ENCODE measurements at places on chromosomes 2 and 18.

DNA sequence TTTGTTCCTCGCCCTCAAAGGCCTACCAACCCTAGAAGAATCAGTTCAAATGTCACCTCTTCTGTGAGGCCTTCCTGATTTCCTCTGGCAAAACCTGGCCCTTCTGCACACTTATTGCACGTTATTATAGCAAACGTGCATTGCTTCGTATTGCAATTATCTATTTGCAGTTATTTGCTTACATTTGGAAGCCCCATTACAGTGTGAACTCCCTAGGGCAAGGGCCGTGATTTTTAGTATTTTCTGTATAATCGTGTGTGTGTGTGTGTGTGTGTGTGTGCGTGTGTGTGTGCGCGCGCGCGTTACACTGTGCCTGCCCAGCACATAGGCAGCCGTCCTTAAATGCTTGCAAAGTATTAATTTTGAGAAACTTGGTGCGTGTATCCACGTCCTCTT is 460 bp upstream of the SEMA4F start:
- no peak for DNase-seq

DNA sequence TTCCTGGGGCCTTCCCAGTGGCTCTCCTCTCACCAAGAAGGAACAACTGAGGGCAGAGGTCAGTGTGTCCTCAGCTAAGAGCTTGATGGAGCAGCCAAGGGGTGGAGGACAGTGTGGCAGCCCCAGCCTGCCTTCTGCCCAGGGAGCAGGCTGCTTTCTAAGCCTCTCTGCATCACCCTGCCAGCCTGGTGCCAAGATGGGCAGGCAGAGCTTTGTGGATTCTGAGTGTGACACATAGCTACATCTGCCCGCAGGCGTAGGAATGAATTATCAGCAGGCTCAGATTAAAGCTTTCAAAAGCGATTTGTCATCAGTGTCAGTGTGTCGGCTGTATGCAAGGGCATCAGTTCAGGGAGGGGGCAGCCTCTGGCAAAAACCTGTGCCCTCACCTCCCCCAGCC is 8.7 kb downstream of the MAL start:
- DNase-seq = no peak

DNA sequence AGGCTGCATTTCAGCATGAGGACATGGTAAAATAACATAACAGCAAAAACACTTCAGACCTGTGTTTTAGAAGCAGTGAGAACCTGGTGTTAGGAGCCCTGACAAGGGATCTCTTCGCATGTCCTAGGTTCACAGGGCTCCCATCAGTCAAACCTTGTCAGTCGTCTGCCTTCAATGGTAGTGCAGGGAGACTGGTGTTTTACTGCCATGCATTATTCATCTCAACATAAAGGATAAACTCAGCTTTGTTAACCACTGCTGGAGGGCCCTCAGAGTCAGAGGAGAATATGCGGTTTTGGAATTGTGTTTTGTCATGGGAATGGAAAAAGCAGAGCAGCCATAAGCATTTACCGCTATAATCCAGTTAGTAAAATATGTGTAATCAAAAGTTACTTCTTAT is 275.9 kb upstream of the GCFC2 start:
- DNase-seq = no peak

DNA sequence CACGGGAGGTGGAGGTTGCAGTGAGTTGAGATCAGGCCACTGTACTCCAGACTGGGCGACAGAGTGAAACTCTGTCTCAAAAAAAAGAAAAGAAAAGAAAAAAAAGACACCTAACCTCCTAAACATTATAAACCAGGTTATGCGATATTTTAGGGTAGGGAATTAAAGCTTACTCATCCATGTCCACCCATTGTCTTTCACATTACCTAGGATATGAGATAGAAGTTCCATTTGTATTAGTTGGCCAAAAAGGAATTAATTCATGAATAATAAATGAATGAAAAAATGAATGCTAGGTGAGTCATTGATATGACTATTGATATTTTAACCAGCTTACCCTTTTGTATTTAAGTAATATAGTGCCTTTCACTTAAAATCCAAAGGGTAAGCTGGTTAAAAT is 132.9 kb downstream of the FAM161A start:
- DNase-seq = no peak

- no peak for DNase-seq
Measured at GRCh38 chr18:10536280-10536679, 10.5 kb downstream of the NAPG start.

GRCh38 chr2:120735746-120736170 is at the start of gene GLI2:
Gene GLI2, plus strand, starts transcription at chr2:120735868. Its CDS starts 61,453 bp downstream, at chr2:120797321.
- no peak for DNase-seq

GRCh38 chr18:36828157-36828629 is 609 bp downstream of the TPGS2 start:
- no peak for DNase-seq

DNA sequence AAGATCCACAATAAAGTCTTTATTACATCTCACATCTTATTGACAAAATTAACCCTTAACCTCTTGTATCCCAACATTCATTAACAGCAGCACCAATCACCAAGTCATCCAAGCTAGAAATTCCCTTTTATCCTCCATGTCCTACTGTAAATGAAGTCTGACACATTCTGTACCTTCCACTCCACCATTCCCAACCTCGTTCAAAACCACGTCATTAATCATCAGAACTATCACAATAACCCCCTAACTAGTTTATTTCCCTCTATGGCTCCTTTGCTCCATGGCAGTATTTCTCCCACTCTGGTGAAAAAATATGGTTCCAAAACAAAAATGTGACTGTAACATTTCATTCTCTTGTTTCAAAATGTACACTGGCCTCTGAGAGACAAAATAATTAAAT is 1626.2 kb downstream of the LRP1B start:
- no peak for DNase-seq

GRCh38 chr2:203673933-203674332 is 32.5 kb upstream of the CD28 start:
- no peak for DNase-seq

Measured in cortex of kidney (tissue), 1 donor.